IMR-90 (cell line): ENCODE measurements at places on chromosomes 11 and 22. TPM values are rescaled to one million over a fixed set of nuclear protein-coding genes. Genes with fewer than 3 reads are reported as not detected.

The CABP2 gene
- total RNA-seq: not detected in 2 replicates

The SLC2A11 gene
- total RNA-seq: 2.8 and 3.2 TPM in 2 replicates

DNA sequence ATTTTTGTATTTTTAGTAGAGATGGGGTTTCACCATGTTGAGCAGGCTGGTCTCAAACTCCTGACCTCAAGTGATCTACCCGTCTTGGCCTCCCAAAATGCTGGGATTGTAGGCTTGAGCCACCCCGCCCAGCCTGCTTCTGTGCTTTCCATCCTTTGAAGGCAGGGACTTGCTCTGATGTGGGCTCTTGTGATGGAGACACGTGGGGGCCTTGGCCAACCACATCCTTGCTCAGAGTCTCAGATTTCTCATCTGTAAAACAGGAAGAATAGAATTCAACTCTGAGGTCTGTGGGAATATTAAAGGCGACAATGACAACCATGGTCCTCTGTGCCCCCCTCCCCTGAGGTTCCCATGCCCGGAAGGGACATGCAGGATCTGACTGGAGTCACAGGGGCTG is 3.8 kb upstream of the GGA1 start:
- no peak for DNase-seq

- DNase-seq: no peak
Observed at GRCh38 chr22:38694049-38694448, 6.7 kb downstream of the JOSD1 start.

DNA sequence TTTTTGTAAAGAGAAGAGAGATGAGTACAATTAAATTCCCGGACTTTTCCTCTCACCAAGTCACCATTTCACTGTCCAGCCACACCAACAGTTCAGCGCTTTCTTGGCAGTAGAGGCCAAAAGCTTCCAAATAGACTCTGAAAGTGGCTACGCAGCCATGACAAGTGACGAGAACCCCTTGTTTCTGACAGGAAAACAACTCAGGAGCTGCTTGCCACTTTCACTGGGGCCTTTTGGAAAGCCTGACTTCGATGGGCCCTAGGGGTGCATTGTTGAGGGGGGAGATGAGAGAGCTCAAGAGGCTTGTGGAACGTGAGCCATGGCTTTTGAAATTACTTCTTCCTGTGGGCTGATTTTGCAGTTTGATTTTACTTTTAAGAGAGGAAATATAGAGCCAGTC is 422.1 kb upstream of the FAT3 start:
- no peak for DNase-seq

DNA sequence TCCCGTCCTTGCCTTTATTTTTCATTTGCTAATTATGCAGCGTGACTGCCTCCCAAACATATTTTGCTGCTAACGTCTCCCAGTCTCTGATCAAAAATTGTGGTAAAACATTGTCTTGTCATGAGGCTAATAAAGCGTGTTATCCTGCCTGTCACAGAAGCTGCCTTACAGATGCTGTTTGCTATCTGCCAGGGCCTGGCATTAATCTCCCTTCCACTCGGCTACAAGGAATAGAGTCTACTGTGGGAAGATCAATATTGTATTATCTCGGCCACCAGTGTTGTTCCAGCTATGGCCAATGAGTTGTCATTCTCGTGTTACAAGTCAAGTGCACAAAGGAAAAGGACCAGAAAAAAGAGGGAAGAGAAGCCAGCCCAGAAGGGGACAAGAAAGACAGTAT is 100.3 kb downstream of the SEZ6L start:
- DNase-seq: no peak

- peak; percentile 12 for DNase-seq
Observed at GRCh38 chr22:40107851-40108378, 69.8 kb upstream of the TNRC6B start.

GRCh38 chr11:116835791-116836631 is 1.4 kb downstream of the APOA1 start:
- DNase-seq: peak; percentile 93
